ENCODE measurements at places on chromosomes 4 and X.

DNA sequence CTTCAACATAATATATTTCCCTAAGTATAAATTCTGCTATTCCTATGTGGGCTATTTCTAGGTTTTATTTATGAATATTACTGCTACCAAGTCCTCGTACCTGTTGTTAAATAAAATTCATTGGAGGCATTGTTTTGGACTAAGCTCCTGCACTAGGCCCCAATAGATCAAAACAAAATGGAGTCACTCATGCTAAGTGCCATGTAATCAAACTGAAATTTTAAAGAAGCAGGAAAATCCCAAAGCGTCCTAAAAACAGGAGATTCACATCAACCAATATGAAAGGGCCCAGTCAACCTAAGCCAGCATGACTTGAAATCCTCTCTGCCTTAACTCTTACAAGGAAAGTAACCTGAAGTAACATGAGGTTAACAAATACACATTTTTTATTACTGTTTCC lies 743.2 kb downstream of the TRAM1L1 start:
- DNase-seq: no peak

- DNase-seq: no peak
These were observed 91.6 kb downstream of the ANXA10 start for GRCh38 chr4:168183717-168184571.

GRCh38 chr4:181213551-181213950 lies 1029.7 kb upstream of the TENM3 start:
- DNase-seq: no peak

- peak; percentile 37 for DNase-seq
These were observed 543 bp downstream of the ELF2 start for GRCh38 chr4:139176302-139177048.

DNA sequence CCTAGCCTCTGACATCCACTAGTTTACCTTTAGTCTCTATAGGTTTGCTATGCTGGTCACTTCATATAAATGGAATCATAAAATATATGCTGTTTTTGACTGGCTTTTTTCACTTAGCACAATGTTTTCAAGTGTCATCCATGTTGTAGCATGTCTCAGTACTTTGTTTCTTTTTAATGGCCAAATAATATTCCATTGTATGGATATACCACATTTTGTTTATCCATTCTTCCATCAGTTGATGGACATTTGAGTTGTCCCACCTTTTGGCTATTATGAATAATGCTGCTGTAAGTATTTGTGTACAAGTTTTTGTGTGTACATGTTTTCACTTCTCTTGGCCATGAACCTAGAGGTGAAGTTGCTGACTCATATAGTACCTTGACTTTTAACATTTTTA lies 75.7 kb downstream of the ZFX start:
- DNase-seq: no peak

DNA sequence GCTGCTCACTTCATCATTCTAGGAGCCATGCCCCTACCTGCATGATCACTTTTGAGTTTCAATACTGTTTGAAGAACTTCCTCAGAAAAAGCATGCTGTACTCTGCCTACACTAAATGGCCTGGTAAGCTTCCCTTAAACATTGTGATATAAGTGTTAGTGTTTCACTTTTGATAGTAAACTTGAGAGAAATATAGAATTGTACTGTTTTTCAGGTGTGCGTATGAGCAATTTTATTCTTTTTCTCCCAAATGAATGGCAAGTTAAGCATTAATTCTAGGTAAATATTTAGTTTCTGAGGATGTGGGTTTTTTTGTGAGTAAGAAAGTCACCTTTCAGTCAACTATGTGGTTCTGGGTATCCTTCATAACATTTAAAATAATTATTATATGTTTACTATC lies 484.5 kb downstream of the IL15 start:
- no peak for DNase-seq

- no peak for DNase-seq
These were observed 43.5 kb downstream of the LRP2BP start for GRCh38 chr4:185352202-185352601.

- no peak for DNase-seq
These were observed 39.0 kb downstream of the FBXO8 start for GRCh38 chr4:174244441-174244840.

GRCh38 chr4:726838-727237 lies 21.2 kb downstream of the PCGF3 start:
- DNase-seq: no peak

DNA sequence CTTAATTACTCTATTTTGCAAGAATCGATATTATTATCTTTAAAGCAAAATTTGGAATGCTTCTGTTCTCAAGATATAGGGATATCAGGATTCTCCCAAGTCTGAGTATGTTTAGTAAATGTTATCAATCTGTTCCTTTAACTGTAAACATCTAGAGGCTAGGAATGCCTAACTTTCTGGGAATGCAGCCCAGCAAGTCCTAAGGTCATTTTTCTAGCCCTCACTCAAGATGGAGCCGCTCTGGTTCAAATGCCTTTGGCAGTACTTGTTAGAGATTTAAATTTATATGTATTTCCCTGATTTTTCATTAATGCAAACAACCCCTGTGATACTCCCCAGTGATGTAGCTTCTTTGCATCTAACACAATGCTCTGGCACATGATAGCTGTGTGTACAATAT lies 623.8 kb upstream of the LCORL start:
- DNase-seq: no peak

- DNase-seq: no peak
These were observed 32.5 kb upstream of the TLR2 start for GRCh38 chr4:153651587-153651986.
